Stimulated activated CD8-positive, alpha-beta memory T cell treated with anti-CD3 and anti-CD28 coated beads, Interleukin-4, amount 100 ng/mL, for 48 hours (primary cell): ENCODE measurements at places on chromosomes 1 and 21.

GRCh38 chr1:198187973-198188588, 31.3 kb downstream of the NEK7 start:
- no peak for DNase-seq

DNA sequence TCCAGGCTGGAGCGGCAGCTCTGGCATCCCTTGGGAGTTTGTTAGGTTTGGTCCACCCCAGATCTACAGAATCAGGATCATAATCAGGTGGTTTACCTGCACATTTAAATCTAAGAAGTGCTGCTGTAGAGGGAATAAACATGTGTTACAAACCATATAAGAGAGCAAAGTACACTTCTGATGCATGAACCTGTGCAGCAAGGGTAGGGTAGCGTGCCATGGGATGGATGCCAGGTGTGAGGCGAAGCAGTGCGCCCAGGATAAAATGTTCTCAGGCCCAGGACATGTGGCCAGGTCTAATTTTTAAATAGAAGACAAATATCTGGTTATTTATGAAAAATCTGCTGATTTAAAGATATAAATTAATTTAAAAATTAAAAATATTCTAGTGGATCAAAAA, 308.8 kb upstream of the USP24 start:
- DNase-seq = no peak

- DNase-seq = no peak
These were observed 12.5 kb upstream of the KPRP start for GRCh38 chr1:152745289-152745704.

GRCh38 chr1:167792188-167792565, 70.4 kb downstream of the MPZL1 start:
- DNase-seq = no peak
